Fibroblast of skin of back (primary cell): ENCODE measurements at places on chromosomes 16 and 17.

GRCh38 chr16:15961060-15961511 is 11.7 kb downstream of the ABCC1 start:
- DNase-seq: no peak

DNA sequence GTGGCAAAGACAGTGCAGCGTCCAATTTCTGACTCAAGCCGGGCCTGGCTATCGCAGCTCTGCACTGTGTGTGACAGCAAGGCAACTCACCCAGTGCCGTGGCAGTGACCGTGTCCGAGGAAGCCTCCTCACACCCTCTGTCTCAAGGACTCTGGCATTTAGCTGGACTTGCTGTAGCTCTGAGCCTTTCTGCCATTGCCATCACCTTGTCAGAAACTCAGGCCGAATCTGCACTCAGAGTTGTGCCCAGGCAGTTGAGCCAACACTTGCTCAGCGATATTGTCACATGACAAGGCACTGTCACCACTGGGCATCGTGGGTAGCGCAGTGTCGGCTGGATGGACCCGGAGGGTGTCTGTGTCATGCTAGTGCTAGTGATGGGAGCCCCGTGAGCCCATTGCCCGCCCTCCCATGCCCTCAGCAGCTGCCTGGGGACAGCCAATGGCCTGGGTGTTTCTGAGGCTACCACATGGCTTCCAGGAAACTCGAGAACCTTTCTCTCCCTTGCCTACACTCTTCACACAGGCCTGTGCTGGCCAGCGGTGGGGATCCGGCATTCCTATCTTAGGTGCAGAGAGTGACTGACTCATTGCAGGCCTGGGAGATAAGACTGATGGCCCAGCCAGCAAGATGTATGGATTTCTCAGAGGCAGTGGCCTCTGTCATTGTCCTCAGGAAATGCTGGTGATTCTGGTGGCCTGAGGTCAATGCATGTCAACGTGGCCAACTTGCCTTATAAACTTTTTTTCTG is 22.1 kb upstream of the STH start:
- no peak for DNase-seq

DNA sequence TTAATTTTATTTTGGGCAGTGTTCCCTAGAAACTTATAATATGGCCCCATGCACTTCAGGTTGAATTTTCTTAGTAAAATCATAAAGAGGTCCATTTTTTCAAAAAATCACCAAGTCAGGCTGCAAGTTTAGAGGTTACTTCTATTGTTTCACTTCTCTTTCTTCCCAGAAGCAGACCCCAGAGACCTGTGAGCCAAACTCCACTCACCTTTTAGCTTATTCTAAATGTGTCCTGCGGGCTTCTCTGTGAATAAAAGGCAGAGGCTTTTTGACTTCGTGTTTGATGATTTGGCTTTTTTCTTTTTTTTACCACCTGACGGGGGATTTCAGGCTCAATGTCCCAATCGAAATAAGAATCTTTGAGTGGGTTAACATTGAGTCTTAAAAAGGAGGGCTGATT is 7.4 kb downstream of the PRKCB start:
- no peak for DNase-seq

GRCh38 chr16:30060836-30061554 is 4.6 kb upstream of the ALDOA start:
- DNase-seq: no peak

DNA sequence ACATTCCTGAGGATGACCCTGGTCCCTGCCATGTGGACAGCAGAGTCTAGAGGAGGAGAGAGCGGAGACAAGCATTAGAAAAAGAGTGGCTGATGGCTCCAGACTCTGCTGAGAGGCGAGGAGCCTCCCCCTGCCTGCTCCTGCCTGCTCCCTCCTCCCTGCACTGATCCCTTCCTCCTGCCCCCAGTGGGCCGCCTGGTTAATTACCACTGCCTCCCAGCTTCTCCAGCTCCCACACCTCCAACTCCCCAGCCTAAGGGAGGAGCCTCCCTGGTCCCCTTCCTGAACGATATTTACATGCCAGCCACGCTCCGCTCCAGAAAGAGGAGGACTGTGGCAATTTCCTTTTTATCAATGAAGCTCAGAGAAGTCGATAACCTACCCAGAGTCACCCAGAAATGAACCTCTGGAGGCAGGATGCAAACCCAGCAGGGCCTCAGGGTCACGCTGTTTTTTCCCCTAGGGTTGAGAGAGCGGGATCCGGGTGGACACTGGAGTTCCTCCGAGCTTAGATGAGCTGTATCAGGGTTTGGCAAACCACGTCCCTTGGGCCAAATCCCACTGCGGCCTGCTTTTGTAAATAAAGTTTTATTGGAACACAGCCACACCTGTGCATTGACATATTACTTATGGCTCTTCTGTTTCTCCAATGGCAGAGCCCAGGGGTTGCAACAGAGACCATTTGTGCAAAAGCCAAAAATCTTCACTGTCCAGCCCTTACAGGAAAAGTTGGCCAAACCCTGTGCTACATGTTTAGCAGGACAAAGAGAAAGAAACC is 27.1 kb upstream of the JPH3 start:
- DNase-seq: no peak

DNA sequence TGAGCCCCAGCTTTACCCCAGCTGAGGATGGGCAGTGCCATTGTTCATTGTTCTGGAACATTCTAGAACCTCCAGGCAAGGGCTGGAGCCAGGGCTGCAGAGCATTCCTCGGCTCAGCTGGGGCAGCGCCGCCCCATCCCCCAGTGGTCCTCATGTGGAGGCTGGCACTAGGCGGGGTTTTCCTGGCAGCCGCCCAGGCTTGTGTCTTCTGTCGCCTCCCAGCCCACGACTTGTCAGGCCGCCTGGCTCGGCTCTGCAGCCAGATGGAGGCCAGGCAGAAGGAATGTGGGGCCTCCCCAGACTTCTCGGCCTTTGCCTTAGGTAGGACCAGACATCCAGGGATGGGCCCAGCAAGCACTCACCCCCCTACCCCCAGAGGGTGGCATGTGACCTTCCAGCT is at the start of gene TMEM95:
Gene TMEM95, plus strand, starts transcription at position 104 of the 400 bp plus-strand sequence. Its CDS starts 49 bp downstream, at position 153.
- DNase-seq: peak; percentile 72

DNA sequence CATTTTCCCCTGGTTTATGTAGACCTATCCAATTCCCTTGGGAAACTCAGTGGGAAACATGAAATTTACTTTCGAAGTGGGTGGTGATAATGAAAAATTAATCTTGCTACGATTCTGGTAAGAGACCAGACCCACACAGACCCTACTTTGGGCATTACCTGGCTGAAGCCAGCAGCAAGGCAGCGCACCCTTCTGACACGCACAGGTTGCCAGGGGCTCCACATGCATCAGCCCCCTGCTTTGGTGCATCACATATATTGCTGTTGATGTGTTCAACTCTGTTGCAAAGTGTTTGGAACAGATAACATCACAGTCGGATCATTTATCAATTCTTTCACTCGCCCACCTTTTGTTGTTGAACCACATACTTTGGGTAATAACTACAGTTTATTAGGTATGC is 26.6 kb downstream of the SMARCE1 start:
- no peak for DNase-seq

DNA sequence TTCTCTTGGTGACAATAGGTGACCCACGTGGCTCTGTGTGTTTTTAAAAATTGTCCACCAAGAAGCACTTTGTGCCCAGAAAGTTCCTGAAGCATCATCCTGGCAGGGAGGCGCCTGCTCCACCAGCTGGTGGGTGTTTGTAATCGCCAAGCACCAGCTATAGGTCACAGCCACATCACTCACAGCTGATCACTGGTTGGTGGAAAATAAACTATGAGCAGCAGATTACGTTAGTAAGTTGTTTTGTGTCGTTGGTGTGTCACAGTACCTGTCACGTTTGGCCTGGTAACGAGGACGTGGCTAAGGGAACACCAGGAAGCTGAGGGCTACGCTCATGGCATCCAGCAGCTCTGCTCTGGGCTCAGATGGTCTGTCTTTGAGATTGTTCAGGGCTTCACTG is 10.1 kb downstream of the MRM3 start:
- no peak for DNase-seq

- peak; percentile 43 for DNase-seq
Measured at GRCh38 chr16:87076950-87077749, 240.0 kb downstream of the C16orf95 start.

GRCh38 chr16:14035092-14035491 is 36.0 kb upstream of the MRTFB start:
- no peak for DNase-seq

- DNase-seq: no peak
Measured at GRCh38 chr17:42894283-42895184, 6.1 kb upstream of the G6PC1 start.

- peak; percentile 75 for DNase-seq
Measured at GRCh38 chr17:46264456-46265198, 30.3 kb upstream of the LRRC37A start.

DNA sequence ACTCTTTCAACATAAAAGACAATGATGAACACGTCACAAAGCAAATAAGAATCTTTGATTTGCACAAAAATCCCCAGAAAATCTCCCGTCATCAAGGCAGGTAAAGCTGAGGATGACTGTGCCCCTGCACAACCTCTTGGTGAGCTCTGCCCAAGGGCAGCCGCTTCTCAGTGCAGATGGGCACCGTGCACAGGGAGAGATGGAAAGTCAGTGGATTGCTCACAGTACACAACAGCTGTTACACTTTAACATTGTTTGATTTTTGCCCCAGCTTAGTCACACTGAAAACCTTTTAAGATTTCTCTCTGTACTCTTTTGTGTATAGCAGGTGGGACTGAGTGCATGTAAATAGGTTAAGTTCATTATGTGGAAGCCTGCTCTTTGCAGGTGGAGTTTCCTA is 104.2 kb downstream of the CDK5R1 start:
- no peak for DNase-seq
